GM10248 (cell line): ENCODE measurements at places on chromosomes 6 and 20.
A peak's percentile ranks its signal among the peaks of the same experiment; 100 is the strongest.

GRCh38 chr6:92428448-92428847 lies 990.9 kb downstream of the EPHA7 start:
- DNase-seq = no peak

GRCh38 chr6:68572525-68572924 lies 62.6 kb upstream of the ADGRB3 start:
- DNase-seq = peak; percentile 29

DNA sequence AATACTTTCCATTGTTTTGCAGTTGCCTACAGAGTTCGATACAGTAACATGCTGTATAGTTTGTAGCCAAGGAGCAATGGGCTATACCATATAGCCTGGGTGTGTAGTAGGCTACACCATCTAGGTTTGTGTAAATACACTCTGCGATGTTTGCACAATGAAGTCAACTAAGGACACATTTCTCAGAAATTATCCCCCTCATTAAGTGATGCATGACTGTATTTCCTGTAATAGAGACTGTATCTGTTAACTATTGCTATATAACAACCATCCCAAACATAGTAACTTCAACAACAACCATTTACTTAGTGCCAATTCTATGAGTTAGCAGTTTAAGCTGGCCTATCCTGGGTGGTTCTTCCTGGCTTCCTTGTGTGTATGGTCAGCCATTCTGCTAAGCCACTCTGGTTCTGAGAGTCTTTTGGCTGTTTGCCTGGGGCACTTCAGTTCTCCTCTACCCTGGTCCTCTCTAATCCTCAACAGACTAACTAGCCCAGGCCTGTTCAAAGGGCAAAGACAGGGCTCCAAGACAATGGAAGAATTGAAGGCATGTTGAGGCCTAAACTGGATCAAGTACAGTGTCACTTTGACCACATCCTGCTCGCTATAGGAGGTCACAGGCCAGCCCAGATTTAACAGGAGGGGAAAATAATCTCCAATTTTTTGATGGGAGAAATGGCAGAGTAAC lies 124.0 kb downstream of the PLCB1 start:
- DNase-seq = no peak

- no peak for DNase-seq
Measured at GRCh38 chr20:39829256-39829655, 859.8 kb downstream of the MAFB start.

DNA sequence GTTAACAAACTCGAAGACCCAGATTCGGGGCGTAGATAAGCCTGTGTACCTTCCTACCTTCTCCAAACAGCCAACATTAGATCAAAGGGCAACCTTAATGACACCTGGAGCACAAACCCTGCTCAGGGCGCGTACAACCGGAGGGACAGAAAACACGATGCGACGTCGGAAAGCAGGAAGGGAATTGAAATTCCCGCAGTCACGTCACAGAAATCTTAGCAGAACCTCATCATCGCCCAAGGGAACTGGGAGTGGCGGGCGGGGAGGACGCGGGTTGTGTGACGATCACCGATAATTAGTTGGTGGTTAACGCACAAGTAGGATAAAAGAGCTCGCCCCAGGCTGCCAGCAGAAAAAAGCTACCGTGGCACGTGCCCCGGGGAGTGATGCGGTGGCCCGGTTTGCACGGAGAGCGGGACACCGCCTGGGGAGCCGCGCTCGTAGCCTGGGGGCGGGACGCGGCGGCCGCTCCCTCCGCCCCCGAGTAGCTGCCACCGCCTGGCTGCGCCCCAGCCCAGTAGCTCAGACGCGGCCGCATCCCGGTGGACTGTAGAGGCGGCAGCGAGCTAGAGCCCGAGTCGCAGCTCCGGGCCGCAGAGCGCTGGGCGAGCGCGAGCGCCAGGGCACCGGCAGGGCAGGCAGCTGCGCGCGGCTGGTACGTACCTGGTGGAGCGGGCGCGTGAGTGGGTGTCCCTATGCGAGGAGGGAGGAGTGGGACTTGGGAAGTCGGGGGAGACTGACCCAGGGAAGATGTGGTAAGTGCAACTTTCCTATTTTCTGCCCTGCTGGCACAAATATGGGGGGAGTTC lies at the start of gene PKIB:
Gene PKIB, plus strand, starts transcription at position 525 of the 809 bp plus-strand sequence. CDS start 107,390 bp downstream, outside the sequence.
- DNase-seq = peak; percentile 64

DNA sequence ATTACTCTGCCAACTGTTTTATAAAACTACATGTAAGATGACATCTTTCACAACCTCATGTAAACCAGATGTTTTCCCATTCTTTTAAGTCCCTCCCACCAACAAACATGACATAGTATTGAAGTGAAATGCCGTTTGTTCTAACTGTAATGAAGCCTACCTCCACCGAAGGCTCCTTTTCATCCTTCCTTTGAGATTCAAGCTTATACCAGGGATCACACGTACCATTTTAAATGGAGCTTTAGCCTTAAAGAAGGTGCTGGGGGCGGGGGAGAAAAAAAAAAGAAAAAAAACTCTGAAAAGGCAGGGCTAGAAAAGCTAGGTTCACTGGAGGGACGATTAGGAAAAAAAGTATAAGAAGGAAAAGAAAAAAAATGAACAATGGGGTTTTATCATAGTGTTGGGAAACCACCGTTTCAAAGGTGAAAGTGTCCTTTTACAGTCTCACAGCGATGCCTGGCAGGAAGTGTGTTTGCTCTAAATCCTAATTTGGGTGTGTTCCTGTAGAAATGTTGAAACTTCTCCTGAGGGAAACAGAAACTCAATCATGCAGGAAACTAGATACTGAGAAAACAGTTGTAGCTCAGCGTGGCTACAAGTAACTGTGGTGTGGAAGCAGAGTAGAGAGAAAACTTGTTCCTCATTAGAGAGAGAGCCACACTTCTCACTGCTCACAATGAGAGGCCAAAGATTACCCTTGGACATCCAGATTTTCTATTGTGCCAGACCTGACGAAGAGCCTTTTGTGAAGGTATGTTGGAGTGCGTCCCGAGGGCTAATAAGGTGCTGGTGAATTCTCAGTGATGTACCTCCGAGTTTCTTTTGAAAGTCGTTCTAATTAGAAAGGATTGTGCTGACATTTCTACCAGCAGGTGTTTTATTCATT lies 37.6 kb upstream of the HINT3 start:
- peak; percentile 71 for DNase-seq

DNA sequence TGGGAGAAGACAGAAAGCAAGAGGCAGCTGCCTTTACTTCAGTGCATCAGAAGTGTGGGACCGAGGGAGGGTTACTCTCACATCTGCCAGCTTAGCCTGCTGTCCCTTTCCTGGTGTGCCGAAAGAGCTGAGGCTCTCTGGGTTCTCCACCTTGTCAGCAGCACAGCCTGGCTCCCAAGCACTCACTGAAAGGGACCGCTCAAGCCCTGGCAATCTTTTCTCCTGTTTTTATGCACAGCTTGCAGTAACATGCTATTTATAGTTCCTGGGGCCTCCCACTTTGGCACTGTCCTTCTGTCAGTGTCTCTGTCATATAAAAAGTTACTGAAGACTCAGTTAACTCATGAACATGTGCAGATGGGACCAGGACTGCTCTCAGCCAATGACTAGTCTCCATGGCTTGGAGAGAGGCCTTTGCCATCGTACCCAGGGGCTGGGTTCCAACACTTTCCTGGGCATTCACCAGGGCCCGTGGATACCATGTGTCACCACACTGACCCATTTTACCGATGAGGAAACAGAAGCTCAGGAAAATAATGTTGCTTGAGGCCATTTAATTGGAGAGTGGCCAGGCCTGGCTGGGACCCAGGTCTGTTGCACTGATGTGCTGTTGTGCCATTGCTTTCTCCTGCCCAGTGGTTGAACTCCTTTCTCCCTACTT lies 46.2 kb downstream of the PANK2 start:
- DNase-seq = no peak

GRCh38 chr20:20318365-20319161 lies 49.3 kb upstream of the INSM1 start:
- DNase-seq = no peak

- DNase-seq = no peak
Measured at GRCh38 chr20:63979229-63979556, 249 bp downstream of the SAMD10 start.

- DNase-seq = no peak
Measured at GRCh38 chr20:22394583-22394982, 189.8 kb downstream of the FOXA2 start.

DNA sequence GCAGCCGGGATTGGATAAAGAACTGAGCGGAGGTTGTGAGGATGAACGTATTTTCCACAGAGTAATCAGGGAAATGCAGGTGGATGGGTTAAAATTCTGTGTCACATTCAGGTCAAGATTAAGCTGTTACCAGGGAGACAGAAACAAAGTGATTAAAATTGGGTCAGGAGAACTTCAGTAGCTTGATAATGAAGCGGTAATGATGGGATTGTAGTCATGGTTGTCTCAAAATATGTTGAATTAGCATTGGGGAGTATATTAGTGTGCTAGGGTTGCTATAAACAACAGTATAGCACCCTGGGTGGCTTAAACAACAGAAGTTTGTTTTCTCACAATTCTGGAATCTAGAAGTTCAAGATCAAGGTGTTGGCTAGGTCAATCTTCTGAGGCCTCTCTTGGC lies 155.5 kb downstream of the GJA1 start:
- no peak for DNase-seq

- DNase-seq = peak; percentile 43
Measured at GRCh38 chr6:90295854-90296340, 746 bp downstream of the BACH2 start.

DNA sequence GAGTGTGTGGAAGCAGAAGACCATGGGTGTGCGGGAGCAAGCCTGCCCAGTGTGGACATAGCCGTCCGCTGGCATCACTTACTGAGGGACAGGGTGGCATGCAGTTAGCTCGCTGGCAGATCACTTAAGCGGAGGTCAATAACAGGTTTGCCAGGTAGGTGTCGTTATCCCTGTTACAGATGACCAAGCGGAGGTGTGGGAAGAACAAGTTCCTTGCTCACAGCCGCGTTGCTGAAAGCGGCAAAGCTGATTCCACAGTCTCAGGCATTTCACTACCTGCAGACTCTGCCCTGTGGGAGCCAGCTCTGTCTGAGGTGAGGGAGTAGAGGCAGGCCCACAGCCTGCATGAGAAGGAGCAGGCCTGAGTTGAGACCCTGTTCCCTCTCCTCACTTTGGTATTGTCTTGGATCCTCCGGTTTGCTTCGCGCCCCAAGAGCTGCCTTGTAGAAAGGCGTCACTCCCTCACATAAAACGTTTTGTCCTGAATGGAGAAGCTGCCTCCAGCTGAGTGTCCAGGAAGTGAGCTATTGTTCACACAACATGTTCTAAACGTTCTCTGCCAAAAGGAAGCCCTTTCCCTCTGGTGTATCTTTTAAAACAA lies 96.9 kb downstream of the TCP11 start:
- no peak for DNase-seq

- no peak for DNase-seq
Measured at GRCh38 chr20:10642856-10643559, 30.8 kb downstream of the JAG1 start.

DNA sequence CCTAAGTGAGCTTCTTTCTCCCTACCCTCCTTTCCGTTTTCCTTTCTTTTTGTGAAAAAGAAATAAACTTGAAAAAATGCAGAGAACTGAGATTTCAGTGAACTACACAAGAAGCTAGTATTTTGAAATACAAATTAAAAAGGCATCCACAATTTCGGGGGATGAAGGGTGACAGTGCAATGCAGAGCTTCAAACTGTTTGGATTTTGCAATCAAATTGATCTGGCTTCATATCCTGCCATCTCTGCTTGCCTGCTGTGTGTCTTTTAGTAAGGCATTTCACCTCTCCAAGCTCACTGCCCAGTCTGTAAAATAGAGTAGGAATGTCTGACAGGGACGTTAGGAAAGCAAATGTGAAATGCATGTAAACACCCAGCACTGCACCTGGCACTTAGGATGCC lies 258.0 kb downstream of the HACE1 start:
- DNase-seq = no peak

DNA sequence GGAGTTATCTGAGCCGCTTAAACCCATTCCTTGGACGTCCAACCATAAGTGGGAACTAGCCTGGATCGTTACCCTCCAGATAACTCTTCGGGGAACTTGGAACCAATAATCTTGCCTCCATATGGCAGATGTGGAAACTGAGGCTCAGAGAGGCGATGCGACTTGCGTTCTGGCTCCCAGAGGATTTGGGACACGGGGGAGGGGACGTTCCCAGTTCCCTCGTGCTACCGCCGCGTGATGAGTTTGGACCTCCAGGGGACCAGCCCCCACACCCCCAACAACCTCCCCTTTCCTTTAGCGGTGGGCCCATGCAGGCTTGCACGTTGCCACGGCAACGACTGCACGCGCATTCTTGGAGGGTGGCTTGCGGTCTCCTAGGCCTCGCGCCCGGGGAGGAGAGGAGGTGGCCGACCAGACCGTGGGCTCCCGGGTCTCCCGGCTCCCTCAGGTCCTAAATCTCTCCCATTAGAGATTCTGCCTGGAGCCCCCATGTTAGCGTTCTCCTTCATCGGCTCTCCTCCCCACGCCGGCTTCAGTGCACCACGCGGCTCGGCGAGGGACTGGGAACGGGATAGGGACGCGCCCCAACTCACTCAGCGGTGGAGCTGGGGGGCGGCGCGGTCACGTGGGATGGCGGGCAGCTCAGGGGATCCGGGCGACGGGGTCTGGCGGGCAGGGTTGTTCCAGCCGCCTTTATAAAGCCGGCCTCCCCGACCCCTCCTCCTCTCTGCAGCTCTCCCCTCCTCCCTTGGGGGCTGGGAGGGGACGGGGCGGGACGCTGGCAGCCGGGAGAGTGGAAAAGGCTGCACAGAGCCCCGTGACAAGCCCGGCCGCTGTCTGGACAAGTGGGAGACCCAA lies at the start of gene PLTP:
Gene PLTP, minus strand, starts transcription at position 670 of the 858 bp plus-strand sequence. CDS start 703 bp downstream, outside the sequence.
- peak; percentile 48 for DNase-seq

DNA sequence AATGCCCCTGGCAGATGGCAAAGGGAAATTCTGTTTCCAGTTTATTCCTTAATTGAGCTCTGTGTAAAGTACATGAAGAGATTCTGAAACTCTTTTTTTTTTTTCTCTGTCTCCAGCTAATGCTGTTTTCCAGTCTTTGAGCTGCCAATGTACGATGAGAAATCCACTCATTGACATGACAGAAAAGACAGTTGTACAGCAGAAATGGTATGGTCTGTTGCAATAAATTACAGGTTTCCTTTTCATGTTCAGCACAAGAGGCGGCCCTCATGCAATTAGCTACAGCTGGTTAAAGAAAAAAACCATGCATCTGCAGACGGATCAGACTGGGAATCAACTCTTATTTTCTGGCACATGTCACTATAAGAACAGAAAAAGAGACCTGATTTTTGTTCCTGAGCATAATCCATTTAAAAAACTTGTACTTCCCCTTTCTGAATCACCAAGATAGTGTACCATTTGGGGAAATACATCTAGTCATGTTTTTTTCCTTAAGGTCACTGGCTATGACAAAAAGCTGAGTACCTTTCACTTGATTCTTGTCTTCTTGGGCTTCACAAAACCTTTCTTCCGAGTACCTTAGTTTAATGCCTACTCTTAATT lies 289.8 kb upstream of the PREP start:
- DNase-seq = no peak

DNA sequence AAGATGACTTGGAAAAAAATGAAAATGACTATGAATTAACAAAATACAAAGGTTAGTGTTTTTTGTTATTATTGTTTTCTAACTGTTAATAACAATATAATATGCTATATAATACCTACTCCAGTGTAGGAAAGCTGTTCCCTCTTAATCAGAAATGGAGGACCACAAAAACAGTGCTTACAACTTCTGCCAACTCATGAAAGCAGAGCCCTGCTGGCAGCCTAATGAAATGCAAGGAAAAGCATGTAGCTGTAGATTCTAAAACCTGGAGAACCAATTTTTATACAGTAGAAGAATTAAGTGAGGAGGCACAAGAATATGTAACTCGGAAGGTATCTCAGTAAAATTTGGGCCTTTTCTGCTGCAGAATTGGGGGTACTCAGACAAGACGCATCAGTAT lies 29.4 kb downstream of the PHIP start:
- no peak for DNase-seq
